ENCODE measurements at places on chromosomes 5 and 9.

GRCh38 chr9:107749787-107750444 is 260.3 kb upstream of the KLF4 start:
- peak; percentile 22 for DNase-seq

GRCh38 chr9:77751341-77752091 is 103.4 kb upstream of the GNA14 start:
- peak; percentile 66 for DNase-seq

GRCh38 chr5:138103319-138103637 is 19.4 kb downstream of the WNT8A start:
- no peak for DNase-seq

DNA sequence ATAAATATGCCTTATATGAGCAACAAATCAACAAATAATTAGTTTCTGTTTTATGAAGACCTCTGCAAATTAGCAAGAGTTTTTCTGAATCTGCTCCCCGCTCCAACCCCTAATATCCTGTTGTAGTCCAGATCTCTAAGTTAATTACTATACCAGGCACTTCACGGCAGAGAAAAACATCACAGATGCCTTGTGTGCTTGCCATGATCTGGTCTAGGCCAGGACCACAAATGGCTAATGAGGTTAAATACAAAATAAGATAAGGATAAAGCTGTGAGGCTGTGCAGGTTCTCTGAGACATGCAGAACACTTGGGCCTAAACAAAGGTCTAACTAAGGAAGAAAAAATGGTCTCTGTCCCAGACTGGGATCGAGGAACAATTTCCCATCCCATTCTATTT is 150.8 kb downstream of the SLIT3 start:
- DNase-seq: no peak

- peak; percentile 91 for DNase-seq
Measured at GRCh38 chr5:40755093-40755406, 711 bp downstream of the TTC33 start.

DNA sequence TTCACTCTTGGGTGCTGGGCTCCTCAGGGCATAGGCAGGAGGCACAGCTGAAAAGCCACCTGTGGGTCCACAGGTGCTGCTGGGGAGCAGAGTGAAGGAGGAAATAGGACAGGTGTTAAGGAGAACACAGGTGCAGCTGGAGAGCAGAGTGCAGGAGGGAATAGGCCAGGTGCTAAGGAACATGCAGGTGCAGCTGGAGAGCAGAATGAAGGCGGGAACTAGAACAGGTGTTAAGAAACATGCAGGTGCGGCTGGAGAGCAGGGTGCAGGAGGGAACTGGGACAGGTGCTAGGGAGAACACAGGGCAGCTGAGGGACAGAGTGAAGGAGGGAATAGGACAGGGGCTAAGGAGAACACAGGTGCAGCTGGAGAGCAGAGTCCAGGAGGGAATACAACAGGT is 43.8 kb upstream of the PLEKHG4B start:
- no peak for DNase-seq

DNA sequence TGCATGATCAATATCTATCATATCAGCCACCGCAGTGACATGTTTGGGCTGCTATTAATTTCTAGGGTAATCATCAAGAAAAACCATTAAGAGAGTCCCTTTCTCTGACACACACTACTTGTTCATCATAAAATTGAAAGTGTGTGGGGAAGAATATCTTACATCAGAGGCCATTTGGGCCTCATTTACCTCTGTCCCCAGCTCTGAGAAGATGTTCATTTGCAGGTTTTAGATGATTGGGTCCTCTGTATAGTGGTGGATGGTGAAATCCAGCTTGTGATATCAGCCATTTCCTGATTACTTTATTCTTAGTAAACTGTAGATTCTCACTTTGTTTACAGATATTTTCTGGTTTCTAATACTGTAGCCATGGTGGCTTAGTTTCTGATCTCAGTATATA is 29.8 kb upstream of the PJA2 start:
- DNase-seq: no peak

DNA sequence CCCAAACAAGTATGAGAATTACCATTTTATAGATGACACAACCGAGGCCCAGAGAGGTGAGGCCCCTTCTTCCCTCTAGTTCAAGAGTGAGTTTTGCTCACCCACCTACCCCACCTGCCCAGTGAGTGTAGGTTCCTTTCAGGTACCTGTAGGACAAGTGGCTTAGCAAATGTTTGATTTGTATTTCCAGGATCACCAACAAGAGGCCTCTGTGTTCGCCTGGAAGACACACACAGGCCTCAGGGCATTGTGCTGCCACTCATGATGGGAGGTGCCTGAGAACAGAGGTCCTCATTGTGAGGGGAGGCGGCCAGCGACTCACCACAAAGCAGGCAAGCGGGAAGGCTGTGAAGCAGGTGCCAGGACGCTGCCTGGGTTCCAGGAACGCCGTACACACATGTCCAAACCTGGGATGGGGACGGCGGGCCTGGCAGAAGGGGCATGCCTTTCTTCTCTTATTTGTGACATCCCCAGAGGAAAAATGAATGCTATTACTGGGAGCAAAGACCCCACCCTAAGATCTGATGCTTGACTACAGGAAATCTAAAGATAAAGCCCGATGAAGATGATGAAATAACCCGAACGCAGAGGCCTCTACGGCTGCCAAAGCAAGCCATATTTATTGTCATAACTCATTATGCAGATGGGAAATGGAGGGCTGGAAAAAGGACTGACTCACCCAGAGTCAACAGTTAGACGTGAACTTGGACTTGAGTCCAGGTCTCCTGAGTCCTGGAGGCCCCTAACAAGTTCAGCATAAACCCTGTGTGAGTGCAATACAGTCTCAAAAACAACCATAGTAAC is 60.2 kb upstream of the SLC25A51 start:
- DNase-seq: peak; percentile 57

DNA sequence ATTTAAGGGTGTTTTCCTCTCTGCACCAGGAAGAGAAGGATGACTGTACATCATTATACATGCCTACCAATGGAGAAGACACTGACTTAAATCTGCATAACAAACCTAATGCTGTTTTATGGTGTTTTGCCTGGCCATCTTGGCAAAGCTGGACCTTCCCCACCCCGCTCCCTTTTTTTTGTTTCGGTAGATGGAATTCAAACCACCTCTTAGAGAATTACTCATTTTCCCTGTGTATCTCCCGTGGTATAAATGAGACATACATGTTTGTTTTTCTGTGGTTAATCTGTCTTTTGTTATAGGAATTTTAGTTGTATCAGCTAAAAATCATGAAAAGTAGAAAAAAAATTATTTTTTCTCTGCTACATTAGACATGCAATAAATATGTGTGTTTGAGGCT is 28.8 kb downstream of the IL12B start:
- DNase-seq: no peak

DNA sequence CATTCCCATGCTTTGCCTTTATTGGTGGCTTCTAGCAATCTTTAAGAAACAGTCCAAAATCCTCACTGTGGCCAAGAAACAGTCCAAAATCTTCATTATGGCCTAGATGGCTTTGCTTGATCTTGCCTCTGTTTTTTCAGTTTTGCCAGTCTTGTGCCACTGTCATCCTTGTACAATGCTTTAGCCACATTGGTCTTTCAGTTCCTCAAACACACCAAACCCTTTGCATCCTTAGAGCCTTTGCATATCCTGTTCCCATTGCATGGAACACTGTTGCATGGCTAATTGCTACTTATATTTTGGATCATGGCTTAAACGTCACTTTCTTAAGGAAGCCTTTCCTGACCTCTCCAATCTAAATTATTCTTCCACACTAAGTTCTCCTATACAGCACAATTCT is 22.1 kb downstream of the MRRF start:
- no peak for DNase-seq

DNA sequence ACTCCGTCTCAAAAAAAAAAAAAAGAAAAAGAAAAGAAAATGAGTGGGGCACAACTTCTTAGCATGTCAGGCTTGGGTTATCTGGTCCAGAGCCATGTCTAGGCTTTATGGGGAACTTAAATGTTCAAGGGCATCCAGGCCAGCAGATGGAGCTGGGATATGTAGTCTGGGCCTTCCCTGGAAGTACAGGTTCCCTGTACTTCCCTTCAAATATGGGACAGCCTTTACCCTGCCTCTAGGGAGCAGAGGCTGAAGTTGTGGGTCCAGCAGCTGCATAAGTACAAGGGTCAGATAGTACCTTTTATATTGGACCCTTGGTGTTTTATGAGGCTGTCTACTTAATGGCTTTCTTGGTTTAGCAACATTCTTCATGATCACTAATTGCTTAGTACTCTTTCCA is 42.1 kb downstream of the FAF2 start:
- no peak for DNase-seq

DNA sequence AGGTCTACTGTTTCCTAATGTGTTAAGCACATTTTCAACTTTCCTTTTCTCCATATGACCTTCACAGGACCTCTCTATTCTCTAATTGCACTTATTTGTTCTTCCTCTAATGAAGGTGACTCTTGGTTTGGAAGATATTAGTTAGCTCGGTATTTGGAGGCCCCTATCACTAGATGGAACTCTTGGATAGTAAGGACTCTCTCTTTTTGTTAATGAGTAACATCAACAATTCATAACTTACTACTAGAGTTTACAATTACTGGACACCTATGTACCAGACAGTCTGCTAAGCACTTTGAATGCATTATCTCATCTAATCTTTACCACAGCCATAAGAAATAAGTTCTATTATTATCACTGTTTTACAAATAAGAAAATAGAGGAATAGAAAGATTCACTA is 23.4 kb upstream of the PAM start:
- DNase-seq: no peak

GRCh38 chr5:369151-369868 is 47.8 kb downstream of the AHRR start:
- DNase-seq: no peak

- no peak for DNase-seq
Measured at GRCh38 chr5:149632311-149633251, 51.3 kb downstream of the ARHGEF37 start.

GRCh38 chr9:131524665-131525315 is 6.3 kb downstream of the UCK1 start:
- no peak for DNase-seq

- DNase-seq: no peak
Measured at GRCh38 chr5:132281856-132282614, 12.2 kb upstream of the SLC22A4 start.
